ENCODE measurements at places on chromosomes 3 and 15.
A peak's percentile ranks its signal among the peaks of the same experiment; 100 is the strongest.

DNA sequence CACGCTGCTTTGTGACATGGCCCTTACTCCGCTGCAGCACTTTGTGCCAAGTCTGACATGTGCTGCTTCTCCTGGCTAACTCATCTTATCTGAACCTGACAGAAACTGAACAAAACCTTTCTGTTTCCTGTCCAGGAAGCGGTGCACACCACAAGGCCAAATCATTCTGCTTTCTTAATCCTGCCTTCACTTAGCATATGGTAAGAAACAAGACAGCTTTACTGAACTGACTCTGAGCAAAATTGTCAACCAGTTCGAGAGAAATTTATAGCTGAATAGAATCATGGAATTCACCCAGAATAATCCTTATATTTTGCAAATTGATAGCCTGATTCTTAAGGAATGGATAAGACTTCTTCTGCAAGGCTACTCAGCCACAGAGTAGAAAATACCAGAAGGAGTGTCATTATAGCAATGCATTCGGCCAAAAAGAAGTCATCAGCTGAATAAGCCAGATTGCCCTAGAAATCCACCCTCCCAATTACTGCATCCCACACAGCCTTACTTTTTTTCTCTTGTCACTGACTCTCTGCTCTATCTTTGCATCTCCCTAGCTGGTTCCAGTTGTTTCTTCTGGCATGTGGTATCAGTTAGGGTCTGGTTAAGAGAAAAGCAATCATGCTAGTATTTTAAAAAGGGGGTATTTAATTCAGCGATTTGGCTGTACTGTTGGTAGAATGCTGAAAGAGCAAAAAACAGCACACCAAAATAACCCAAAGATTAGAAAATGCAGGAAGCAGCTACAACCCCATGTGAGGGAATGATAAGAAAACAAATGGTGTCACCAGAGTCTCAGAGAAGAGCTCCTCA lies 41.6 kb upstream of the STRIT1 start:
- DNase-seq = no peak

GRCh38 chr3:140004271-140004670 lies 69.3 kb downstream of the CLSTN2 start:
- DNase-seq = peak; percentile 92

GRCh38 chr3:192170031-192170430 lies 557.3 kb downstream of the FGF12 start:
- DNase-seq = no peak

- peak; percentile 26 for DNase-seq
Observed at GRCh38 chr3:64351713-64352638, 126.7 kb upstream of the PRICKLE2 start.

DNA sequence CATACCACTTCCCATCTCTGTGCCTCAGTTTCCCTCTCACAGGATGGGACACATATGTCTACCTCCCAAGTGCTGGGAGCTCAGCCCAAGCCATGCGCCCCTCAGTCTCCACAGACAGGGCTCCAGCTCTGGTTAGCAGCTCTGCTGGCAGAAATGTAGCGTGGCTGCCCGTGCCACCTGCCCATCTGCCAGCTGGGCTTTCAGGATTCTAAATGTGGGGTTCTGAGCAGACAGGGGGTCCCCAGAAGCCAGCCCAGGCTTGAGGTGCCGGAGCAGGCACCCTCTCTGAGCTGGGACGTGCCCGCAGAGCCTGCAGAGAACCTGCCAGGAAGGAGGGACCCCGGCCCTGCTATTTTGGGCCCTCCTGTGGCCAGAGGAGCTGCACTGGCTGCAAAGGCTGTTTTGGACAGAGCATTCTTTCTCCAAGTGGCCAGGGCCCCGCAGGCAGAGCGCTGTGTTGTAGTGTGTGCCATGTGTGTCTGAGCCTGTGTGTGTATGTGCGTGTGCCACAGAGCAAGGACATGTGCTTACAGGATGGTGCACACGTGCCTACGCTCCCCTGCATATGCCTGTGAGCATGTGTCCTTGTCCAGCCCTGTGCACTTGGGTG lies 31.7 kb downstream of the PSTPIP1 start:
- no peak for DNase-seq

DNA sequence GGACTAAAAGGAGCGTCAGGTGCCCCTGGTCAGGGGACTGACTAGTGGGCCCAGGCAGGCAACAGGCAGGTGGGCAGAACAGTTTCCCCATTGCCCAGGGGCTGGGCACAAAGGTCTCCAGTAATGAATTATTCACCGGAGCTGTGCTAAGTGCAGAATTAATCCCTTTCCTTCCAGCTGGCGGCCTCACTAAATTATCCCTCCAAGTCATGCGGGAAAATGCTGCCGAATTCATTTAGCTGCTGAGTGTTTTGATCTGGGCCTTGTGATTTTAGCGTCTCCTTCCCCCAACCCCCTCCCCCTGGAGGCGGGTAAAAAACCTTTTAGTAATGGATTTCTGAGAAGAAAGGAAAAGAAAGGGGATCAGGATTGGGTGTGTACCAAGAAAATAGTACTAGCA lies 47.2 kb downstream of the CCDC33 start:
- DNase-seq = peak; percentile 97

GRCh38 chr3:128271536-128272332 lies 118.5 kb downstream of the EEFSEC start:
- no peak for DNase-seq

GRCh38 chr3:12222775-12223485 lies 64.2 kb upstream of the TIMP4 start:
- DNase-seq = no peak

- no peak for DNase-seq
Observed at GRCh38 chr15:41079717-41080116, 36.4 kb downstream of the INO80 start.

DNA sequence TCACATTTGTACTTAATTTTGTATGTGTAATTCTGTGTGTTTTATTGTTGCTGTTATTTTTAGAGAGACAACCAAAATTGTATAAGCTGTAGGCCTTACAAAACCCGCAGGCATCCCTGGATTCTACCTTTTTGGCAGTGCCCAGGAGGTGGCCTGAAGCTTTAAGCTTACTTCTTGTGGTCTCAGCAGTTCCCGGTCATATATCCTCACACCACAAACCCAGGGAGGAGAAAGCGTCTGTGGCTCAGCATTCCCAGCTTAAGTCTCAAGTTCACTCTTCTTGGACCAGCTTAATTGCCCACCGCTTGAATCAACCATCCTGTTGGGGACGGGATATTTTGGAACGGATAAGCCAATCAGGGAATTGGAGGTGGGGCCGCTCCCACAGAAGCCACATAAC lies 36.7 kb downstream of the C2CD4A start:
- DNase-seq = no peak

DNA sequence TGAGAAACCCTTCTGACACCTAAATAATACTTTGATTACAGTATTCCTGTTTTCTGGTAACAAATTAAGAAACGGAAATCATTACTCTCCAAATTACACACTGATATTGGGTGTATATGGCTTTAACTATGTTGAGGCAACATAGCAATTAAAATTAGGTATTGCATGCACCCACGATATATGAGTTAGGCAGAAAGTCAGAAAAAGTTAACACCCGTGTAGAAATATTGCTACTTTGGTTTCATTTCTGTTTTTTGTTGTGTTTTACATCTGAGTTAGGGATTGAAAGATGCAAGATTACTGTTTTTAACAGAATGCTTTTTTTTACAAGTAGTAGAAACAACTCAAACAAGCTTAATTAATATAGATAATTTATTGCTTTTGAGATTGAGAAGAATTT lies 327.8 kb downstream of the GBE1 start:
- DNase-seq = no peak

GRCh38 chr3:166420071-166420470 lies 582.8 kb upstream of the BCHE start:
- no peak for DNase-seq

- DNase-seq = peak; percentile 74
Observed at GRCh38 chr3:44939581-44940036, 36.4 kb downstream of the ZDHHC3 start.

GRCh38 chr15:68374168-68374745 lies 57.7 kb downstream of the ITGA11 start:
- no peak for DNase-seq

DNA sequence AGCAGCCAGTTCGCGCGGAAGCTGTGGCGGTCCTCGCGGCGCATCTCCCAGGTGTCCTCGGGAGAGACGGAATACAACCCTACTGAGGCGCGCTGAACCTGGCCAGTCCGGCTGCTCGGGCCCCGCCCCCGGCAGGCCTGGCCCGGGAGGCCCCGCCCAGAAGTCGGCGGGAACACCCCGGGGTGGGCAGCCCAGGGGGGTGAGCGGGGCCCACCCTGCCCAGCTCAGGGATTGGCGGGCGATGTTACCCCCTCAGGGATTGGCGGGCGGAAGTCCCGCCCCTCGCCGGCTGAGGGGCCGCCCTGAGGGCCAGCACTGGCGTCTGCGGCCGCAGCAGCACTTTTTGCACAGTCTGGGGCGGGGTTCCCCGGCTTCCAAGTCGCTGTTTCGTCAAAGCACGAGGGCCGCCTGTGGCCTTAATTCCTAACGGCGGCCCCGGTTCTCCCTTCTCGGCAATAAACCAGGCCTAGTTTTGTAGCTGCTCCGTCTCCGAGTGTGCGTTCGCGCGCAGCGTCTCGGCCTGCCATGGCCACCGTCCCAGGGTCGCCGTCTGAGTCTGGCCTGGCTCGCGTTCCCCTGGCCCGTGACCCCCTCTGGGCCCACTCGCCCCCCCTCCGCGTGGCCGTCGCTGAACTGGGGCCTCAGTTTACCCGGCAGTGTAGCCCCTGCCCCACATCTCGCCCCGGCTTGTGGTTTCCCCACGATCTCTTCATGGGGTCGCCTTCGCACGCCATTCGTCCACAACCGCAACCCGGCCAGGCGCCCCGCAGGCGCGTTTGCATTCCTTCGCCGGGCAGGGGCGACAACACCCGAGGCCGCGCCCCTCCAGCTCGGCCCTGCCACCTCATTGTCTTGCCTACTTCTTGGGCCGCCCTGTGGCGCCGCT lies 30.0 kb downstream of the NBEAL2 start:
- DNase-seq = peak; percentile 63

DNA sequence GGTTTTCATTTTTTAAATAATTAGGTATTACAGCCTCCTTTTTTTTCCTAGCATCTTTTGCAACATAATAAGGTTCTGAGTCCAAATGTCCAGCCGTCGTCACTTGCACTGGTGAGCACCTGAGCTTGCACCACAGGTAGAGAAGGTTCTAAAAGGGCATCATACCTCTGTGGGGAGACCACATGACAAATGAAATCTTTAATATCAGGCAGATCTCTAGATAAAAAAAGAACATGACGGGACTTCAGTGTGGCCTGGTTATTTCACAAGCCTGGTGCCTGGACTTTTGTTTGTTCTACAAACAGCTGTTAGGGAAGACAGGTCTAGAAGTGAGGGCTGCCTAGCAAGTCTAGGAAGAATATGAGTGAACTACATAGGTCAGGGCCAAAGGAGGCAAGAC lies 3.6 kb downstream of the ZBED2 start:
- DNase-seq = no peak

DNA sequence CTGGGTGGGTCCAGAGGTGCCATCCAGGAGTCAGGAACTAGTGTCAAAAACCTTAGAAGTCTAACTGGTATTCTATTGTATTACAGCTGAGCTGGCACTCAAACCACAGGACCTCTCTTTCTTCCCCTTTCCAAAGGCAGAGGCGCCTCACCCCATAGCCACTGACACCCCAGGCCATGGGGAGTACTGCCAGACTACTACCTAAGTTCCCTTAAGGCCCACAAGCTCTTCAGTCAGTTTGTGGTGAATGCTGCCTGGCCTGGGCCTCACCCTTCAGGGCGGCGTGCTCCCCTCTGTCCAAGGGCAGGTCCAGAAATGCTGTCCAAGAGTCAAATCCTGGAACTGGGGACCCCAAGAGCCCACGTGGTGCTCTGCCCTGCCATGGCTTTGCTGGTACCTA lies 43.0 kb upstream of the FGF7 start:
- no peak for DNase-seq

GRCh38 chr3:50302095-50303012 lies 1.0 kb downstream of the HYAL1 start:
- no peak for DNase-seq

DNA sequence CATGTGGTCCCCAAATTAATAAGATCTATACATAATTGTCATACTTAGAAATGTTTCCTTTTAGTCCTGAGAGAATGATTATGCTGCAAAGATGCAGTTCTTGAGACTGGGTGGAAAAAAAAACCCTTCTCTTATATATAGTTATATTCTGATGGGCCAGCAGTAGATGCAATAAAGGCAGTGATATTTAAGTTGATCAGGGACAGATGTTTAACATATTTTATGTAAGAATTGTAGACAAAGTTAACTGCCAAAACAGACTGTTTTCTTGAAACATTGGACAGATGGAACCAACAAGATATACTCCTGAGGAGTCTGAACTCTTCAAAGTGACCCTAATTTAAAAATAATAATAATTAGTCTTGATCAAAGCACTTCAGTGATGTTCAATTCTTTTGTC lies 172.0 kb upstream of the LRIG1 start:
- DNase-seq = no peak

DNA sequence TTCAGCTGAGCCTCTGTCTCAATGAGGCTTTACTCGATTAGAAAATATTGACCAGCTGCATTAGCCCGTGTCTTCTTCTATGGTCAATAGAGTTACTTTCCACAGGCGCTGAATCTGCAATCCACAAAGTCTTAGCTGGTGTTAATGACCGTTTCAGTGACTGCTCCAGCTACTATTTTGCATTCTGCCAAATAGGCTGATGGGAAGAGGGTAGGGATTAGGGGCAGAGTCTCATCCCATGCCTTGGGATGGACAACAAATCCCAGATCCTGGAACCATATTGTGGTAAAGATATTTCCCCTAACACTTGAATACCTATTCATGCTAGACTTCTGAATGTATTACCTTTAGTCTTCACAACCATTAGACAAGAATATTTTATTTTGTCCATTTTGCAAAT lies 29.5 kb upstream of the MAGI1 start:
- peak; percentile 40 for DNase-seq

DNA sequence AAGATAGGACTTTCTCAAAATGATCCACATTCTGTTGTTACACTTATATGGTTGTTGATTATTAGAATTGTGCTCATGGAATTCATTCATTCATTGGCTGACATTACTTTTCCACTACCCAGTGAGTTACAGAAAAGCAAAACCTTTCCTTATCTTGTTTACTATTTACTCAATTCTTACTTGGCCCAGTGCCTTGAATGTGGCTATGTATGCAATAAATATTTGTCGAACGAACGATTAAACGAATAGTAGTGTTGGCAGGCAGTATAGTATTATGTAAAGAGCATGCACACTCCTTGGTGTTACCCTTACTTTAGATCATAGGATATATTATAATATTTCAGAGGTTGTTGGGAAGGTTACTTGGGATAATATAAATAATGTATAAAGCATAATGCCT lies 31.0 kb downstream of the CTDSPL2 start:
- no peak for DNase-seq

DNA sequence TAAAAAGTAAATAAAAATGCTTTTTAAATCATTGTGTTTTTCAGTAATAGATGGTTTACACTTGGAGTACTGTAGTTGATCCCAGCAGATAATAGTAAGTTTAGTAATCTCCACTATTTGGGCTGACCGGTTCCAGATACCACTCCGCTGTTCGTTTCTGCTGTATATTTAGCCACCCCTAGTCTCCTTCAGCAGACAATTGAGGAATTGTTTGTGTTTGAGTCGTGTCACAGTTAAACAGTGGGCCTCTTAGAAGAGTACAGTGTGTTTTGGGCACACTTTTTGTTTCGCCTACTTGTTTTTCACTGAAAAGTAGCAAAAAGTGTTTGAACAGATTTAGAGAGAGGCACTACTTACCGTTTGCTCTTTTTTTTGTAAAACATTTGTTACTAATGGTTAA lies 33.2 kb downstream of the PAK2 start:
- no peak for DNase-seq

- no peak for DNase-seq
Observed at GRCh38 chr15:67149068-67149772, 83.8 kb downstream of the SMAD3 start.
